ENCODE measurements at places on chromosomes 1 and 21.

DNA sequence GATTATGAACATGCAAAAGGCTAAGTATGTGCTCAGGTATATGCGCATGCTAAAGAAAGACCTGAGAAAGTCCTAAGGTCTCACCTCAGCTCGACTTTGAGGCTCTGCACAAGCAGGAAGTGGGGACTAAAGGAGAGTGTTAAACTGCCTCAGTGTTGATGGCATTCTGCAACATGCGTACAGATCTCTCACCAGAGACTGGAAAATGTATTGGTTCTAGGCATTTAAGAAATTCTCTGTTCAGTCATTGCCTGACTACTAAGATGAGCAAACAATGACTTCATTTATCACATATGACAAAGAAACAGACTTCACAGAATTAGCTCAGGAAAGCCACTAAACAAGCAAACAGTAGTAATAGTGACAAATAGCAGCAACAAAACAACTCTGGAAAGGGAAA lies 90.8 kb downstream of the USH2A start:
- DNase-seq = no peak

DNA sequence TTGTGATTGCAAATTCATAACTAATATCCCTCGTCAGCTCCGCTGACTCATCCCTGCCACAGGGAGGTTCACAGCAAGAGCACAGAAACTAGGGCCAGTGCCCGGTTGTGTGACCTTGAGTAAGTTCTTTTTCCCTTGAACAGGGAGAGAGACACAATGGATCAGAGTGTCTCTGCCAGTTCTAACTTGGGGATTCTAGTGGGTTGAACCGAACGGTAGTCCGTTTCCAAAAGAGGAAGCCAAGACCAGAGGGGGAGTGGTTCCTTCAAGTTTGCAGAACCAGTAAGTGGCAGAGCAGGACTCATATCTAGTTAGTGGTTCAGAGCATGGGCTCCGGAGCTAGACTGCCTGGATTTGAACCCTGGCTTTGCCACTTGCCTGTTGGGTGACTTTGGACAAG lies 4.9 kb upstream of the SHISA4 start:
- no peak for DNase-seq

- DNase-seq = no peak
Observed at GRCh38 chr1:204633665-204634064, 51.9 kb downstream of the LRRN2 start.

- no peak for DNase-seq
Observed at GRCh38 chr1:16091296-16091695, 17.8 kb upstream of the FAM131C start.

DNA sequence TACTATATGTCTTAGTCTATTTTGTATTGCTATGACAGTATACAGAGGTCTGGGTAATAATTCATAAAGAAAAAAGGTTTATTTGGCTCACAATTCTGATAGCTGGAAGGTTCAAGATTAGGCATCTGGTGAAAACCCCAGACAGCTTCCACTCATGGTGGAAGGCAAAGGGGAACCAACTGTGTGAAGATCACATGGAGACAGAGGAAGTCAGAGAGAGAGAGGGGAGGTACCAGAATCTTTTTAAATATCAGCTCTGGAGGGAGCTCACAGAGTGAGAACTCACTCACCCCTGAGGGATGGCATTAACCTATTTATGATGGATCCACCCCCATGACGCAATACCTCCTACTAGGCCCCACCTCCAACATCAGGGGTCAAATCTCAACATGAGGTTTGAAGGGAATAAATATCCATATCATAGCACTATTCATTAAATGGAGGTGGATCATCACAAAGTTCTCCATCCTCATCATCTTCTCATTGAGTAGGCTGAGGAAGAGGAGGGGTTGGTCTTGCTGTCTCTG lies 290.5 kb downstream of the DSCAM start:
- no peak for DNase-seq

DNA sequence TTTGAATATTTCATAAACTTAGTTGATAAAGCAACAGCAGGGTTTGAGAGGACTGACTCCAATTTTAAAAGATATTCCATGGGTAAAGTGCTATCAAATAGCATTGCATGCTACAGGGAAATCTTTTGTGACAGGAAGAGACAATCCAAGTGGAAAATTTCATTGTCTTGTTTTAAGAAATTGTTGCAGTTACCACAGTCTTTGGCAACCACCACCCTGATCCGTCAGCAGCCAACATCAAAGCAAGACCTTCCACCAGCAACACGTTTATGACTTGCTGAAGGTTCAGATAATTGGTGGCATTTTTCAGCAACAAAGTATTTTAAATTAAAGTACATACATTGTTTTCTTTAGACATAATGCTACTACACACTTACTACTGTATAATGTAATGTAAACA lies 47.8 kb downstream of the ADGRL4 start:
- no peak for DNase-seq

GRCh38 chr21:33897739-33898138 lies 17.9 kb downstream of the ATP5PO start:
- no peak for DNase-seq

- DNase-seq = no peak
Observed at GRCh38 chr1:28663871-28664470, 4.6 kb upstream of the GMEB1 start.

- DNase-seq = no peak
Observed at GRCh38 chr1:201643835-201644104, 104.8 kb downstream of the NAV1 start.

DNA sequence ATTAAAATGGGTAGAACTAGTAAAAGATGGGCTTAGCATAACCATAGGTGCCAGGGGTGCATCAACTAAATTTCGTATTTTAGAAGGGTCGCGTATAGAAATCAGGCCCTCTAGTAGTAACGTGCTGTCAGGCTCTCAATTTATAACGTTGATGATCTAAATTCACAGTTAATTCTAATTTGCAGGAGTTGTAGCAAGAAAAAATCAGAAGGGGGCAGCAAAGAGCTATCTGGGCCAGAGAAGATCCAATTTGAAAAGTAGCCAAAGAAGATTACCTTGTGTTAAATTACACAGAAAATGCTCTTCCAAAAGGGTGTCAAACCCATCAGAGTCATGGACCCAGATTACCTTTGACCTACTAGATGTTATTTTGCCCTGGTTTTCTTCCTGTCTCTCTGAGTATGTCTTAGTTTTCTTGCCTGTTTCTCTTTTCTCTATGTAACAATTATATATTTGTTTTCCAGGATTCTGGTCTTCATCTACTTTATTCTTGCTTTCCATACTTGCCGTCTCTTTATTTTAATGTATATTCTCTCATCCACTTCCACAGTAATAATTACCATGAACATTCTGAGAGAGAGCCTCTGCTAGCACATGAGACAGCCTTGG lies 1030.9 kb downstream of the AMY1C start:
- DNase-seq = no peak

DNA sequence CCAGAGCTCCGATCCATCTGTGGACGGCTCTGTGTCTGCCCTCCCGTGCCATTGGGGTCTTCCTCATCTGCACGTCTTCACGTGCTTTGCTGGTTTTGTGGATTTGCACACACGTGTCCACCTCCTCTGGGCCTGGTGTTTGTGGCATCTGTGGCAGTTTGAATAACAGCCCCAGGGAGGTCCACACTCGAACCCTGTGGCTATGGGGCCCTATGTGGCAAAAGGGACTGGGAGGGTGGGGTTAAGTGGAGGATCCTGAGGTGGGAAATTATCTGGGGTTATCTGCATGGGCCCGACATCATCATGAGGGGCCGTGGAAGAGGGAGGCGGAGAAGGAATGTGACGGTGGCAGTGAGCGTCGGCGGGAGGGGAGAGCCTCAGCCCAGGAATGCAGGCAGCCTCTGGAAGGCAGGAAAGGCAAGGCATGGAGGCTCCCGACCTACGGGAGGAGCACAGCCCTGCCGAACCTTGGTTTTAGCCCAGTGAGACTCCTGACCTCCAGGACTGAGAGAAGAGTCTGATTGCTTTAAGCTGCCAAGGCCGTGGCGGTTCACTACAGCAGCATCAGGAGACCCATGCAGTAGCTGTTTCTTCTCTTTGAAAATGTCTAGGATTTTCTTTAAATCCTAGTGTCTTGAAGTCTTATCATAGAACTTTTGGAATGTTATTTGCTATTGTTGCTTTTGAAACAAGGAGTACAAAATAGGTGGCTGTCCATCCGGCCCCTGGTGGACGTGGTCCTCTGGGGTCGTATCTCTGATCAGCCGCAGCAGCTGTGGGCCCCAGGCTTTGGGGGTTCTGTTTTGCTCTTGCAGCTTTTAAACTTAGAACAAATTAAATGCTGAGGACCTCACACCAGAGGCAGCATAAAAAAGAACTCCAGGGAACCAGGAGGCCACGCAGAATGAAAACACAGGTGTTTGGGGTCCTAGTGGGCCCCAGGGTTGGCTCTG lies 40.0 kb upstream of the LRRC3 start:
- no peak for DNase-seq

- DNase-seq = no peak
Observed at GRCh38 chr1:88802950-88803349, 88.4 kb downstream of the GTF2B start.

GRCh38 chr21:34969423-34970166 lies 79.5 kb downstream of the RUNX1 start:
- no peak for DNase-seq

DNA sequence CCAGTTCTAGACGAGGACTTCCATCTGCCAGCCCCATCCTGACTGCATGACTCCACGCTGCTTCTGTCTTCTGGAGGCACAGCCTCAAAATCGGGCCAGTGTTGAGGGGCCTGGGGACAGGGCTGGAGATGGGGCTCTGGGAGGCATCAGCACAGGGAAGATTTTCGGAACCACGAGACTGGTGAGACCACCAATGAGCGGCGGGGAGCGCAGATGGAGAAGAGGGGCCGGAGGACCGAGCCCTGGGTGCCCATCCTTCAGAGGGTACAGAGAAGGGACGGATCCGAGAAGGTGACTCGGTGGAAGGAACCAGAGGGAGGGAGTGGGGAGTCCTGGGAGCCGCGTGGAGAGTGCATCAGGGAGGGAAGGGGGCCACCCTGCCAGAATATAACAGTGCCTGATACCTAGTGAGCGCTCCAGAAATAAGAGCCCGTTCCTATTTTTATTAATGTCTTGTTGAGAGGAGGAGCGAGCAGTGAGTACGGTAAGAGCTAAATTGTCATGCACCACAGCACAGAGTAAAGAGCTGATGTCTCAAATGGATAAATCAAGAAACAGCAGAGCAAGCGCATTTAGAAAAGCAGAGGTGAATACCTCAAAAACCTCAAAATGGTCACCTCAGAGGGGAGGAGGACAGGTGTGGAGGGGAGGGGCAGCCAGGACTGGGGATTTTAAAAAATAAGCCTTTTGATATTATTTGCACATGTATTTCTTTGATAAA lies 26.2 kb upstream of the KIF26B start:
- DNase-seq = no peak

DNA sequence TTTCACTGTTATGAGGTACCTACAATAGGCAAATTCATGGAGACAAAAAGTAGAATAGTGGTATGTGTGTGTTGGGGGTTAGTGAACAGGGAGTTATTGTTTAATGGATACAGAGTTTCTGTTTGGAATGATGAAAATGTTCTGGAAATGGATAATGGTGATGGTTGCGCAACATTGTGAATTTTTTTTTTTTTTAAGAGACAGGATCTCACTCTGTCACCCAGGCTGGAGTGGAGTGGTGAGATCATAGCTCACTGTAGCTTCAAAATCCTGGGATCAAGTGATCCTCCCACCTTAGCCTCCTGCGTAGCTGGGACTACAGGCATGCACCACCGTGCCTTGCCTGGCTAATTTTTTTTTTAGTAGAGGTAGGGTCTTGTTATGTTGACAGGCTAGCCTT lies 34.5 kb upstream of the TRABD2B start:
- DNase-seq = no peak

GRCh38 chr1:116075990-116076389 lies 35.2 kb upstream of the MAB21L3 start:
- no peak for DNase-seq

GRCh38 chr1:100206301-100206700 lies 28.2 kb upstream of the LRRC39 start:
- no peak for DNase-seq

DNA sequence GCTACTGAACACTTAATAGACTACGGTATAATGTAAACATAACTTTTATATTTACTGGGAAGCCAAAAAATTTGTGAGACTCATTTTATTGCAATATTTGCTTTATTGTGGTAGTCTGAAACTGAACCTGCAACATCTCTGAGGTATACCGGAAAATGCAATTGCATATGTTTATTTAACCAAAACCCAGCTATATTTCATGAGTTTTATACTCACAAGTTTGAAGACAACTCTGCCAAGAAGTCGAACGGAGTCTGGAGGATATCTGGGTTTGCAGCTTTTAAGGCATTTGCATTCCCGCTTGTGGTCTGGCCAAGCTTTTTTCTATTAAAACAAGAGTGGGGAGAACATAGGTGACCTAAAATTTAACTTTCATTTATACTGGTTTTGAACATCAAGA lies 171.9 kb downstream of the SMYD3 start:
- no peak for DNase-seq

- DNase-seq = no peak
Observed at GRCh38 chr1:185239861-185240260, 77.2 kb downstream of the IVNS1ABP start.

DNA sequence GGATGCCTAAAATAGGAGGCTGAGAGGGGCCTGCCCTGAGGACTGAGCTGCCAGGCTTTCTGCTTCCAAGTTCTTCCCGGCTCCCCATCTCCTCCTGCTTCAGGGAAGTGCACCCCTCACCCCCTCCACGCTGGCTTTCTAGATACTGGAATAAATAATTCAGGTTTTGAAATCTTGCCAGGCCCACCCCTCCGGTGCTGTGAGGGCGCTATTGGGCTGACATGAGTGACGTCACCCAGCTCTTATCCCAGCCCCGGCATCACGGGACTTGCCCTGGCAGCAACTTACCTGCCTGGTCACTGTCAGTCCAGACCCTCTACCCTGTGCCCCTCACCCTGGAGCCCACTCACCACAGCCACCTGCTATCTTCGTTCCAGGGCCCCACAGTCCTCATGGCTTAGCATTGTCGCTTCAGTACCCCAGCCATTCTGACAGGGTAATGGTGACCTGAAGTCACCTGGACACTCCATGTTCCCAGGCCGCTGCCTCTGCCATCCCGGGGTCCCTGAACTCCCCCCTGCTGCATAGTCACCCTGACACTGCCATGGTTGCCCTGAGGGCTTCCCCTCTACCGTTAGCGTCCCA lies 819 bp upstream of the GPR3 start:
- DNase-seq = no peak

Data from activated naive CD4-positive, alpha-beta T cell (primary cell).